HFFc6 (cell line): ENCODE measurements at places on chromosomes 12 and 14. TPM values are rescaled to one million over a fixed set of nuclear protein-coding genes. Genes with fewer than 3 reads are reported as not detected.

Gene FAM186B
- 0.22 to 0.29 TPM (median 0.27 TPM) in 3 replicates for total RNA-seq

Gene CLEC4D
- total RNA-seq = not detected in 3 replicates

Gene CLEC4A
- total RNA-seq = 0.27 TPM in 1 of 3 replicates, not detected in the others

Gene HOXC12
- total RNA-seq = not detected in 3 replicates

Gene TAS2R7
- total RNA-seq = not detected in 3 replicates

Gene IL23A
- 0.38 TPM in 1 of 3 replicates, not detected in the others for total RNA-seq

Gene IFT43
- total RNA-seq = 28.5 to 39.8 TPM (median 33.4 TPM) in 3 replicates

Gene GPR84
- total RNA-seq = not detected in 3 replicates

Gene CCDC196
- not detected in 3 replicates for total RNA-seq

Gene ESPL1
- total RNA-seq = 6.9 to 16.1 TPM (median 13.9 TPM) in 3 replicates

Gene TAS2R43
- total RNA-seq = not detected in 3 replicates

Gene SPIC
- not detected in 3 replicates for total RNA-seq

Gene PFKM
- total RNA-seq = 77.5 and 89.1 TPM in 2 replicates

Gene PLEK2
- 11.5 to 21.0 TPM (median 13.4 TPM) in 3 replicates for total RNA-seq

Gene OR4Q3
- total RNA-seq = not detected in 2 replicates

Gene RNASE13
- not detected in 3 replicates for total RNA-seq

Gene ART4
- not detected in 2 replicates for total RNA-seq

Gene INHBE
- not detected in 2 replicates for total RNA-seq

Gene NTN4
- total RNA-seq = 50.1 to 109 TPM (median 79.2 TPM) in 3 replicates

Gene LTB4R
- 1.7 to 2.5 TPM (median 2.2 TPM) in 3 replicates for total RNA-seq

Gene RNASE12
- total RNA-seq = not detected in 3 replicates

Gene GPD1
- total RNA-seq = 0.07 TPM in 1 of 3 replicates, not detected in the others

Gene SLC24A4
- not detected in 3 replicates for total RNA-seq

Gene SRRM4
- total RNA-seq = not detected in 3 replicates

Gene DLST
- 101 to 104 TPM (median 101 TPM) in 3 replicates for total RNA-seq

Gene POLR3B
- total RNA-seq = 14.8 to 17.5 TPM (median 16.4 TPM) in 3 replicates

Gene PPP4R4
- 0.14 TPM in 1 of 3 replicates, not detected in the others for total RNA-seq

Gene KRT78
- total RNA-seq = not detected in 3 replicates

Gene CCDC197
- total RNA-seq = not detected in 3 replicates

Gene KLHL42
- 19.1 to 24.5 TPM (median 19.6 TPM) in 3 replicates for total RNA-seq

Gene NTF3
- 6.4 to 9.3 TPM (median 7.4 TPM) in 3 replicates for total RNA-seq

Gene C12orf54
- total RNA-seq = not detected in 3 replicates

Gene FGF6
- total RNA-seq = not detected in 3 replicates

Gene KNTC1
- total RNA-seq = 10.3 and 18.0 TPM in 2 replicates

Gene SDS
- total RNA-seq = not detected in 3 replicates

Gene IQSEC3
- not detected in 3 replicates for total RNA-seq

Gene CPSF6
- total RNA-seq = 48.0 to 58.6 TPM (median 48.7 TPM) in 3 replicates

Gene RPGRIP1
- not detected in 3 replicates for total RNA-seq

Gene C14orf180
- not detected in 3 replicates for total RNA-seq

Gene SLC17A8
- total RNA-seq = not detected in 3 replicates

Gene B4GALNT3
- total RNA-seq = not detected in 2 replicates

Gene SLC25A47
- total RNA-seq = not detected in 3 replicates
